Activated B cell treated with CpG ODN at 0.5 μM for 24 hours (primary cell): ENCODE measurements at places on chromosomes 2 and 18. TPM values are rescaled to one million over a fixed set of nuclear protein-coding genes. Genes with fewer than 3 reads are reported as not detected.

DNA sequence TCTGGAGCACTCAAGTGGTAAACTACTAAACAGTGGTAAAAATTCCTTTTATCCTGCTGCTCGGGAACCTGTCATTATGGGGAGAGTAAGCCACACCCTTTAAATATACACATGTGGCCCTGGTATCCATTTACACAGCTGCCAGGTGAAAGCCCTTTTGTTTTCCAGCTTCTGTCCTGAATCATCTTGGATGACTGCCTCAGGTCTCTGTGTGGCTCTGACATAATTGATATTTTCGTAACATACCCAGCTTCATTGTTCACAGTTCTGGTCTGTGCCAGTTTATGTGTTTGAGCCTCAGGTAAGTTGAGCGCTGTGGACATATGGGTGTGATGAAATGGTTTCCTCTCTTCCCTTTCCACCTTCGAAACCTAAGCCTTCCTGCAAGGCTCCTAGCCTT lies 15.7 kb upstream of the TTC39C start:
- DNase-seq: no peak

DNA sequence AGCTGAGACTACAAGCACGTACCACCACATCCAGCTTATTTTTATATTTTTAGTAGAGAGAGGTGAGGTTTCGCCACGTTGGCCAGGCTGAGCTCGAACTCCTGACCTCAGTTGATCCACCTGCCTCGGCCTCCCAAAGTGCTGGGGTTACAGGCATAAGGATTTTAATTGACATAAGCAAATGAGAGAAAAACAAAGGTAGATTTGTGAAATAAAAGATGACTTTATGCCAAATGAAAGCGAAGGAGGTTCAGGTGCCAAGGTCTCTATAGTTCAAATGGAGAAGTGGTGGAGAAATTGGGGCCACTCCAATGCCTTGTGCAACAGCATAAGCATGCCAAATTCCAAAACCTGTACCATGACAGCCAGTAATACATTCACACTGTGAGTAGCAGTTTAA lies 180.6 kb downstream of the MREG start:
- DNase-seq: no peak

DNA sequence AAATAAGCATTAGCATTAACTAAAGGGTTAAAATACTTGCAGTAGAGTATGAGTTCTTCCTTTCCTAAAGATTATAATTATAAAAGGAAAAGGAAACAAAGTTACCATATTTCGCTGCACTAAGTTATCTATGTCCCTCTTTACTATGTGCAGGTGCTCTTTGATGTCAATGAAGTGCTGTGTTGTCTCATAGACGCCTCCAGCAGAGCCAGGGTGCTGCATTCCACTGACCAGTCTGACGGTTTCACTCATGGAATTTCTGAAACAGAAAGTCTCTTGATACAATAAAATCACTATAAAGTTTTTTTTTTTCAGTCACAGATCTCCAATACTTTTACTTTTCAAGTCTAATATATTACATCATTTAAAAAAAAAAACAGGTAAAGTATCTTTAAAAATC lies 14.5 kb upstream of the CPLX4 start:
- no peak for DNase-seq

- no peak for DNase-seq
These were observed 176.8 kb downstream of the ZNF407 start for GRCh38 chr18:74774486-74774885.

DNA sequence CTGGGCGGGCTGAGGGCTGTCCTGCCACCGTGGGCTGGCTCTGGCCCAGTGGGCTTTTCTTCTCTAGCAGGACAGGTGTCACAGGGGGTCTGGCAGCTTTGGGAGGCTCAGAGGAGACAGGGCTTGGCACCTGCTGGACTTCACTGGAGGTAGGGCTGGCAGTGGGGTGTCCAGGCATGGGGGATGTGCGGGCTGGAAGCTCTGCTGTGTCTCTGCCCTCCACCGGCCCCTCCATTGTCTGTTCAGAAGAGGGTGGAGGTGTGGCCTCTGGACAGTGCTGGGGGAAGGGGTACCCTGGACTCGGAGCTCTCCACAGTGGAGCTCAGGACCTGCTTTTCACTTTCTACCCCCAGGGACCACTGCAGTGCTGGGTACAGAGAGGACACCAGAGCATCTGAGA lies 9.2 kb downstream of the PTPRN start:
- no peak for DNase-seq

DNA sequence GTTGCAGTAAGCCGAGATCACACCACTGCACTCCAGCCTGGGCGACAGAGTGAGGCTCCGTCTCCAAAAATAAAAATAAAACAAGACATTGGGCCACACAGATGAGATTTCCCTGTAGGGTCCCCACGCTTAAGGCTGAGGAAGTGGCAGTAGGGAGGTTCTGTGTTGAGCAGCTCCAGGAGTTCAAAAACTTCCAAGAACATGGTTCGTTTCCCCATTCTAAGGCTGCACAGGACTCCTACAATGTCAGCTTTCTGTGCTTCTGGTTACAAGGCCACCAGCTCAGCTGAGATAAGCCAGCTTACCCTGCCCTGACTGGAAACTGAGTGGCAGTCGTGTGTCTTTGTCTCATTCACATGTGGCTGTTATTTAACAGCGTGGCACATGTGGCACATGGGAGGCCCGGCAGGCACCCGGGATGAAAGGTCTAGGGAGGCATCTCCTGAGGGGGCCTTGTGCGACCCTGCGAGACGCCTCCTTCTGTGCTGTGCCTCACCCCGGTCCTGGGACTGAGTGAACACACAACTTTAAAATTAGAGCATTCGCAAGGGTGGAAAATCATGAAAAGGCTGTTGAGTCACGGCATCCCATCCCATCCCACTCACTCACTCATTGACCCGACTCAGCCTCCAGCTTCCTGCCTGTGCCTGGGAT lies 7.7 kb downstream of the ITGB1BP1 start:
- DNase-seq: no peak

DNA sequence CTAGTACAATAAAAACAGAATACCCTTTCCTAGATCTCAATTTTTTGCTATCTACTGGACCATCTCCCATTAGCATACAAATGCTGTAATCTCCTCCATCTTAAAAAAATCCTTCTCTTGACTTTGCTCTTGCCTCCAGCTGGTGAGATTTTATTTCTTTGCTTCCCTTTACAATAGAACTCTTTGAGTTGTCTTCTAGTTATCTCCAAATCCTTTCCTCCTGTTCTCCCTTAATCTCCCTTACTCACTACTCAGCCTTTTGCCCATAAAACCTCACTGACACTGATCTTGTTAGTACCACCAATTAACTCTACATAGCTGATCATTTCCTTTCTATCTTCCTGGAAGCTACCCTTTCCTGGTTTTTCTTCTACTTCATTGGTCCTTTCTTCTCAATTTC lies 63.5 kb upstream of the FRZB start:
- DNase-seq: no peak

DNA sequence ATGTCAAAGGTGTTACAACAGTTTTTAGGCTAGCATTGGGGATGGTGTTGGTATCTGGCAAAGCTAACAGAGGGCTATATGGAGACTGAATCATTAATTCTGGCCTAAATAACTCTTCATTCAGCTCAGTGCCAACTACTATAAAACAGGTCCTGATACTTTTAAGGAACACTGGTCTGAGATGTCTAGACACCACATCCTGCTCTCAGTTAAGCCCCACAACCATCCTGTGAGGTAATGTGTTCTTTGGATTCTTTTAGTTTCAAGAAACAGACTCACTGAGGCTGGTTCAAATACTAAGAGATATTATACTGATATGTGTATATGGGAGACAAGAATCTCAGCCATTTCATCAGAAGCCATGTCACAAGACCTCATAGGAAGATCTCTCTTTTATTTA lies 14.2 kb upstream of the HK2 start:
- no peak for DNase-seq

- no peak for DNase-seq
These were observed 12.9 kb downstream of the ADCY3 start for GRCh38 chr2:24907116-24907515.

DNA sequence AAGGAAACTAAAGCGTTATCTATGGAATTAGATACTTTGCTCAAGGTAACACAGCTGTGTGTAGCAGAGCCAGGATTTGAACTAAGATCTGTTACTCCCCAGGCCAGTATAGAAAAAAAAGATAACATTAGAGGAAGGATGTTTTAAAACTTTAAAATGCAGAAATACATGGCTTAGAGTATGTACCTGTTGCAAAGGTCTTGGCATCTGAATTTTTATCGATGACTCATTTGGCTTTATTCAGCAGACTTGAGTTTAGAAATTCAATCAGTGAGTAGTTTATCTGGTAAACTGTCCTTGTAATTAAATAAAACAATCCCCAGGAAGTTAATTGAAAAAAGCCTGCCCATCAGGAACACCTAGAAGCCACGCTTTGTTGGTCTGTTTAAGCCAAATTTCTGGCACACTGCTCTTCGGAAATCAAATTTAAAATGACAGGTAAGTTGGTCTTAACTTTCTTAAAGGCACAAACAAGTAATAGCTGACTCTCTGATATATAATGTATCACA lies 36.9 kb downstream of the SCN9A start:
- DNase-seq: no peak

DNA sequence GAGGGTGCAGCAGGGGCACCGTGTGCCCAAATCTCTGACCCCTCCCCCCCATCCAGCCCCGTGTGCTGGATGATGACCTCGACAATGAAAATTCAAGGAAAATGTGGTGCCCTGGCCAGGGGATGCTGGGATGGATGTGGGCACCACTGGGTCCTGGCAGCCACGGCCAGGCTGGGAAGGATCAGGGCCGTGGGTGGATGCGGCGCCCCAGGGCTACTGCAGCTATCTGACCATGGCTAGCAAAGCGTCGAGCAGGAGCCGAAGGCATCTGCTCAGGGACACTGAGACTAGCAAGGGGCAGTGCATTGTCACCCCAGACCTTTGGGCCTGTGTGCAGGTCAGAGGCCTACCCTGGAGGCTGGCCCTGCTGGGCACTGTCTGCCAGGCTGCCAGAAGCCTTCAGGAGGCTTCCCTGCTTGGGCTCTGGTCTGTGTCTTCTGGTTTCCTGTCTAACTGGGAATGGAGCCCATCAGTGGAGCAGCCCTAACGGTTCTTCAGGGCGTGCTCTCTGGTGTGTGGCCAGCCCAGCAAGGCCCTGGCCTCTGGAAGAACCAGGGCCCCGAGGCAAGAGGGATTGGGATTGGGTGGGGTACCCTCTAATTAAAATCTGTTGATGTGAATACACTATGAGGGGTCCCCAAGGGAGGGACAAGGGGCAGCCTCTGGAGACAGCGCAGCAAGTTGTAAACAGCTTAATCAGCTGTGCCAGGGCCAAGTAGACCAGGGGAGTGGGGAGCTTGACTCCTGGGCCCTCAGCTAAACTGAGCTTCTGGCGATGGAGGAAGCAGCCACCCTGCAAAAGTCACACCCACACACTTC lies 98.0 kb downstream of the STPG4 start:
- no peak for DNase-seq

DNA sequence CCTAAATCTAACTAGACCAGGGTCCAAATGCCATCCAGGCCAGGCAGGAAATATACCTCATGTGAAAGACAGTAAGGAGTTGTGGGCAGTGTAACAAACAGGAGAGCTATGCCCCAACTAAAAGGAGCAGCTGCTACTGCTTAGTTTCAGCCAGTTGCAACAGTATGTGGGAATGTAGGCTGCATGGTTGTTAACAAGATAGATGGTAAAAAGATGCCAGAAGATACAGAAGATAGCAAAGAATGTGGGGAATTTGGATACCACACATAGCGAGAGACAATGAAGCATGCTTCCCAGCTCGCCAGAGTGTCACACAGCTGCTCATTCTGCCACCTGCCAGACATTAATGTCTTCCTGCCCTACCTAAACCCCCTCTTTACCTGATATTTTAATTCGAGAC lies 39.4 kb upstream of the CYBRD1 start:
- no peak for DNase-seq

GRCh38 chr2:225052703-225053102 lies 10.4 kb upstream of the DOCK10 start:
- DNase-seq: no peak

DNA sequence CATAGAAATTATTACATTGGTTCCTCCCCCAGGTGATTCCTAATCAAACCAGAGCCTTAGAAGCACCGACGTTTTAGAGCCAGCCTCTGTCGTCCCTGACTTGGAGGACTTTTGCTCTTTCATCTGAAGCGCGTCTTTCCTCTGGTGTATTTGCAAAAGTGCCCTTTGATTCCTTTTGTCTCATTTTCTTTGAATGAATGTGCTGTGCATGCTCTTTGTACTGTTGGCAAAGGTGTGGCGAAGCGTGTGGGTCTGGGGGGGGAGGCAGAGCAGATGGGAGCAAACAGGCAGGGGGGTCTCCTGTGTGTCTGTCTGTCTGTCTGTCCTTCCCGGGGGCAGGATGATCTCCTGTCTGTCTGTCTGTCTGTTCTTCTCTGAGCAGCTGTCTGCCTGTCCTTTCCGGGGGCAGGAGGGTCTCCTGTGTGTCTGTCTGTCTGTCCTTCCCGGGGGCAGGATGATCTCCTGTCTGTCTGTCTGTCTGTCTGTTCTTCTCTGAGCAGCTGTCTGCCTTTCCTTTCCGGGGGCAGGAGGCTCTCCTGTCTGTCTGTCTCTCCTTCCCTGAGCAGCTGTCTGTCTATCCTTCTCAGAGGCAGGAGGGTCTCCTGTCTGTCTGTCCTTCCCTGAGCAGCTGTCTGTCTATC lies 205.5 kb upstream of the MYT1L start:
- DNase-seq: no peak

DNA sequence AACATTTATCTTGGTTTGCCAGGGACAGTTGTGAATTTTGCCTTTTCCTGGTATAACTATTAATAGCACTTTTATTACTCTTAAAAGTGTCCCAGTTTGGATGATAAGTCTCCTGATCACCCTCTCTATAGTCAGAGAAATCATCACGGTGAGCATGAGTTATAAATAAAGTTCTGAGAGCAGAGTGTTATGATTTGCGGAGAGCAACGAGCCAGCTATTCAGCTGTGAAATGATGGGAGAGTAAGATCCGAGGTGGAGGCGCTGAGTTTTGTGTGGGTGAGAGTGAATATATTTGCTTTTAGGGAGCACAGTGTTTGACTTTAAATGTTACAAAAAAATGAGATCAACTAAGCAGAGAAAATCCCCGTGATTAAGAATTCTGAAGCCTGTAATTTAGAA lies 179.6 kb downstream of the DSC3 start:
- no peak for DNase-seq

- DNase-seq: no peak
These were observed 15.0 kb upstream of the CYP1B1 start for GRCh38 chr2:38090928-38091327.

- DNase-seq: no peak
These were observed 220.1 kb upstream of the NXPH2 start for GRCh38 chr2:139000131-139000785.

GRCh38 chr2:23692851-23693605 lies 233.9 kb downstream of the ATAD2B start:
- no peak for DNase-seq

GRCh38 chr2:85775406-85776381 lies 21.9 kb downstream of the ATOH8 start:
- DNase-seq: no peak

GRCh38 chr2:11746807-11747459 lies 501 bp downstream of the LPIN1 start:
- no peak for DNase-seq

- DNase-seq: no peak
These were observed 61.0 kb downstream of the EIPR1 start for GRCh38 chr2:3316456-3317276.

PKP4 gene
- total RNA-seq: 6.5 and 8.2 TPM in 2 replicates

MEP1B gene
- 0.09 TPM in 1 of 2 replicates, not detected in the other for total RNA-seq

DUSP19 gene
- total RNA-seq: 0.31 and 0.49 TPM in 2 replicates

PLEK gene
- 138 and 140 TPM in 2 replicates for total RNA-seq

ADD2 gene
- total RNA-seq: 12.5 and 15.4 TPM in 2 replicates

SERPINB4 gene
- not detected in 2 replicates for total RNA-seq

LOXL3 gene
- 1.4 and 2.3 TPM in 2 replicates for total RNA-seq

MYO7B gene
- 3.0 and 3.4 TPM in 2 replicates for total RNA-seq

COL6A3 gene
- 0.02 and 0.05 TPM in 2 replicates for total RNA-seq

AMER3 gene
- not detected in 2 replicates for total RNA-seq

ALLC gene
- not detected in 2 replicates for total RNA-seq

PDE11A gene
- total RNA-seq: not detected in 2 replicates

GBX2 gene
- total RNA-seq: not detected in 2 replicates
